Stimulated activated CD4-positive, alpha-beta T cell treated with anti-CD3 and anti-CD28 coated beads, Interleukin-1b, Interleukin-23, amount 100 ng/mL, for 1 hour (primary cell): ENCODE measurements at places on chromosomes 7 and 10.
A peak's percentile ranks its signal among the peaks of the same experiment; 100 is the strongest.

DNA sequence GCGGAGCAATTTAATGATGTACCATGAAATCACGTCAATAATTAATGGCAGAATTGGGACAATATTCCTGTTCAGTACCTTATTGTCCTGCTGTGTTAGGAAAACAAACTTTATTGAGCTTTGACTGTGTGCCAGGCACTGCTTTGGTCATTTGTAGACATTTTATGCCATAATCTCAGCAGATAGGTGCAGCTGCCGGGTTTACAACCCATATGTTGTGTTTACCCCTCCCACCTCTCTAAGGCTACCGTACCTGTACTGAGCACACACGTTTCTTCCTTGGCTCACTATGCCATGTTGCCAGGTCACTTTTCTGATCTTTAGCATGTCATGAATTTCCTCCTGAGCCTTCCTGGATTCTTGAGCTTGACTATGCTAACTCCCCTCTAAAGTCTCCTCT lies 422.2 kb downstream of the PHTF2 start:
- no peak for DNase-seq

DNA sequence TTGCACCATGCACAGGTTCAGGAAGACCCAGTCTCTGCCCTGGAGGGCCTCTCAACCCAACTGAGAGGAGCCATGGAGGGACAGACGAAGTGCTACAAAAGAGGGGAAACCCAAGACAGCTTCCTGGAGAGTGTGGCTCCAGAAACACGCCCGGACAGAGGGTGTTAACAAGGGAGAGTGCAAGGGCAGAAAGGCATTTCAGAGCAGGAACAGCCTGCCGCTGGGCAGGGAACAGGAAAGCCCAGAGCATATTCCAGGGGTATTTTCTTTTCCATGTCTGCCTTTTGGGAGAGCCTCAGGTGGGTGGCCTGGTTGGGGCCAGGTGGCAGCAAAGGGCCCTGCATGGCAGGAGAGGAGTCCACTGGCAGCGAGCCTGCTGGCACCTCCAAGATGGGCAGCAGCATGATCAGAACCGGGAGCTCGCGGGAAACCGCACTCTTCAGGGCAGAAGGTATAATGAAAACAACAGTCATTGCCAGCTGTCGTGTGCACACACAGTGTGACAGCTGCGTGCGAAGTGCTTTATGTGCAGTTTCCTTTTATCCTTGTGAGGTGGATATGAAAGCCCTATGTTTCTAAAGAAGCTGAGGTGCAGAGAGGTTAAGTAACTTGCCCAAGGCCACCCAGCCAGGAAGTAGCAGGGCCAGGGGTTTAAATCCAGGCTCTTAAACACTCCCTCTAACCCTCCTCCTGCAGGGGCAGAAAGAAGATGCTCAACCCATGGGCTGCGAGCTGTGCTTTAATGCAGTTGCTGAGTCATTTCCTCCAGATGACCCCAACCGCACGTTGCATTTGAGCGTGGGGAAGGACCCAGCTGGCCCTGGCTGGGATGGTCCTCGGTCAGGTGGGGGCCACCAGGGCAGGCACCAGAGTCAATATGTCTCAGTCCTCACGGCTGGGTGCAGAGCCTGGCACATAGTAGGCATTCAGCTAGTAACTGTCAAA lies 128.6 kb downstream of the OAT start:
- DNase-seq, result no peak

- DNase-seq, result no peak
Observed at GRCh38 chr7:126840869-126841268, 411.9 kb downstream of the GRM8 start.

- DNase-seq, result no peak
Observed at GRCh38 chr10:76868098-76868977, 769.3 kb downstream of the KCNMA1 start.

- no peak for DNase-seq
Observed at GRCh38 chr10:77201135-77202106, 436.2 kb downstream of the KCNMA1 start.

GRCh38 chr7:11457419-11457818 lies 374.6 kb downstream of the THSD7A start:
- no peak for DNase-seq

- no peak for DNase-seq
Observed at GRCh38 chr7:4787947-4788626, 12.7 kb downstream of the AP5Z1 start.

GRCh38 chr10:88886557-88886956 lies 6.5 kb downstream of the STAMBPL1 start:
- DNase-seq, result no peak

DNA sequence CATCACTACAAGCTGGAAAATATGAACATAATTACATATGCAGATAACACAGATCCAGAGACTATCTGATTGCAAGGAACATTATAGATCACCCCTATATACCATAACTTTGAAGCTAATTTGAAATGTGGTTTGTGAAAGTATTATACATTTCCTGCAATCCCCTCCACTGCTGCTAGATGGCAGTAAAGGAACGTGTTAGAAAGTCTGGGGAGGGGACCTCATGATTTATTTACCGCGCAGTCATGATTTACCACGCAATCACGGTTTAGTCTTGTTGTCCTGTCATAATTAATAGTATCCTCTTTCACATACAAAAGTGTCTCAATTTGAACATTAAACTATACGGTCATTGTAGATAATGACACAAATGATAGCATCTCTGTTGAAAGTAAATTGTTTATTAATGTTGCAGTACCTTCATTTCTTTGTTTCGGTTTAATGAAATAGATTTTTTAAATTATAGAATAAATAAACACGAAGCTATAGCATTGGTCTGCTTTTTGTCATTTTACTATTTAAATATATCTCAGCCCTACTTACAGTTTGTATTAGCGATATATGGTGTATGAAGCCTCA lies 145.3 kb upstream of the PRSS1 start:
- DNase-seq, result no peak

- no peak for DNase-seq
Observed at GRCh38 chr7:105800442-105800841, 76.0 kb downstream of the ATXN7L1 start.

- DNase-seq, result no peak
Observed at GRCh38 chr7:134724606-134725005, 54.8 kb upstream of the CALD1 start.

- DNase-seq, result no peak
Observed at GRCh38 chr10:84424731-84425167, 96.4 kb downstream of the CCSER2 start.

DNA sequence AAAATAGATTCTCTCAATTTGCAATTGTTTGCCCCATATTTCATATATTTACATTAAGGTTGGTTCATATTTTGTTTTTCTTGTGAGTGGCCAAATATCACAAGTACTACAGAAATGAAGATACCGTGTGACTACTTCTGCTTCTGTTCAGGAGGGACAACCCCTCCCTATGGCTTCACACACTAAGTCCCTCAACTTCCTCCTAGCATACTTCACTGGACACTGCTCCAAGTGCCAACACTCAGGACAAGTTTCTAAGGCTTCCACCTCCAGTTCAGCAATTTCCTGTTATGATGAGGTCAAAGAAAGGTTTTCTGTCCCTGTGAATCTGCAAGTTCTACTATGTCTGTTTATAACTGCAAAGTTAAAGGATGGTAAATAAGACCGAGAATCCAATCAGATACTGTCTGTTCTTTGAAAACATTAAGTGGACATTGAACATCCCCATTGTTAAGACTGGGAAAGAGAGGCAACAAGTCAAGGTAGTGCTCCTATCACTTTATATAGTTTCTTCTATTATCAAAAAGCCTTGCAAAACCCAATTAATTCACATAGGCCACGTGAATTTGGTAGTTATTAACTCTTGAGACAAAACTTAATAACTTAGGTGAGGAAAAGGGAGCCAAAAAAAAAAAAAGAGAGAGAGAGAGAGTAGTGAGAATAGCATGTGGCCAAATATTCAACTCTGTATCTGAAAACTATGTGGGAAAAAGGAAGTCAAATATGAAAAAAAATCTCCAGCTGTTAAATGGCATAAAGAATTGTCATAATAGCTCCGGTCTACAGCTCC lies 81.3 kb upstream of the DKK1 start:
- no peak for DNase-seq

DNA sequence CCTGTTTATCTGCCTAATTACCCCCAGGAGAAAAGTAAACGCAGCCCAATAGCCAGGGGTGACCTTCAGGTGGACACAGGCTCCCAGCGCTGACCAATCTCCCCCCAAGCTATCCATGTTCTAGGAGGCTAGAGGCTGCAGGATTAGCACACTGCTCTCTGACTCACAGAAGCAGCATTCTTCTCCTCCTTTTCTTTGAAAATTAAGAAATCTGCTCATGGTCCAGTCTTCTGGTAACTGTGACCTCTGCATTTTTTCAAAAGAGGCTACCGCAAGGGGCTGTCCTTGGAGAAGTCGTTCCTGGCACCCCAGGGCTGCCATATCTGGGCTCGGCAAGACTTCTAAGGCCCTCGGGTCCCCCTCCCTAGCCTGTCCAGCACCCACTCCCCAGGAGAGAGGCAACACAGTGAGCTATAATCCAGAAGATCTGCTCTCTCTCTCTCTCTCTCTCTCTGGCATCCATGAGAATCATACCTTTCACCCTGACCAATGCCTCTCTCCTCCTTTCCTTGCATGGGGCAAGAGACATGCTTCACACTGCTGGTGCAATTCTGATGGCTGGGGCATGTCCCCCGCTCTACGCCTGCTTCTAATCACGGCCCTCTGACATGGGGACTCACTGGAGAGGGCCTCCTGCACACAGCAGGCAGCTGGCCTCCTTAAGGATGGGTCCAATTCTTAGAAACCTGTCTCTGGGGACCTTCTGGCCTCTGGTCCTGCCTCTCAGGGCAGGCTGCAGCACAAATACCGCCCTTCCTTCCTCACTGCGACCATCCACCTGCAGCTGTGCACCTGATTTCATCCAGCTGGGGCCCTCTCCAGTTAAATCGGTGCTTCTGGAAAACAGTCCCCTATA lies 27.3 kb downstream of the ANXA11 start:
- DNase-seq, result no peak

GRCh38 chr7:27737616-27738015 lies 2.3 kb upstream of the TAX1BP1 start:
- DNase-seq, result no peak

DNA sequence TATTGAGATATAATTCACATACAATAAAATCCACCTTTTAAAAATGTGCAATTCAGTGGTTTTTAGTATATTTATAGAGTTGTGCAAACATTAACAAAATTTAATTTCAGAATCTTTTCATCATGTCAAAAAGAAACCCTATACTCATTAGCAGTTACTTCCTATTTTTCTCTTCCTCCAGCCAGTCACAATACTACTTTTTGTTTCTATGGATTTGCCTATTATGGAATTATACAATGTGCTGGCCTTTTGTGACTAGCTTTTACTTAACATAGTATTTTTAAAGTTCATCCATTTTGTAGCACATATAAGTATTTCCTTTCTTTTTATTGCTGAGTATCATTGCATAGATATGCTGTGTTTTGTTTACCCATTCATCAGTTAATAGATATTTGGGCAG lies 199.9 kb upstream of the IMMP2L start:
- no peak for DNase-seq

DNA sequence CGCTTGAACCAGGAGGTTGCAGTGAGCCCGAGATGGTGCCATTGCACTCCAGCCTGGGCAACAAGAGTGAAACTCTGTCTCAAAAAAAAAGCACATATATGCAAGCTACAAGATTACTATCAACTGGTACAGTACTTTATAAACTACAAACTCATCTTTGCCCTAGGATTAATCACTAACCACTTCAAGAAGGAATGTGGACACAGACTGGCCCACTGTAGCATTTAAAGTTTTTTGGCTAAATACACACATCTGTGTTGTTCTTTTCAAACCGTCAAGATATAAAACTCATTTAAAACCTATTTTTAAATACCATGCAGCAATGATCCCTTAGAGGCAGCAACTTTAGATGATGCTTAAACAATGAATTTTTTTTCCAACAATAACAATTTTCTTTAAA lies 205.4 kb downstream of the IMMP2L start:
- no peak for DNase-seq

DNA sequence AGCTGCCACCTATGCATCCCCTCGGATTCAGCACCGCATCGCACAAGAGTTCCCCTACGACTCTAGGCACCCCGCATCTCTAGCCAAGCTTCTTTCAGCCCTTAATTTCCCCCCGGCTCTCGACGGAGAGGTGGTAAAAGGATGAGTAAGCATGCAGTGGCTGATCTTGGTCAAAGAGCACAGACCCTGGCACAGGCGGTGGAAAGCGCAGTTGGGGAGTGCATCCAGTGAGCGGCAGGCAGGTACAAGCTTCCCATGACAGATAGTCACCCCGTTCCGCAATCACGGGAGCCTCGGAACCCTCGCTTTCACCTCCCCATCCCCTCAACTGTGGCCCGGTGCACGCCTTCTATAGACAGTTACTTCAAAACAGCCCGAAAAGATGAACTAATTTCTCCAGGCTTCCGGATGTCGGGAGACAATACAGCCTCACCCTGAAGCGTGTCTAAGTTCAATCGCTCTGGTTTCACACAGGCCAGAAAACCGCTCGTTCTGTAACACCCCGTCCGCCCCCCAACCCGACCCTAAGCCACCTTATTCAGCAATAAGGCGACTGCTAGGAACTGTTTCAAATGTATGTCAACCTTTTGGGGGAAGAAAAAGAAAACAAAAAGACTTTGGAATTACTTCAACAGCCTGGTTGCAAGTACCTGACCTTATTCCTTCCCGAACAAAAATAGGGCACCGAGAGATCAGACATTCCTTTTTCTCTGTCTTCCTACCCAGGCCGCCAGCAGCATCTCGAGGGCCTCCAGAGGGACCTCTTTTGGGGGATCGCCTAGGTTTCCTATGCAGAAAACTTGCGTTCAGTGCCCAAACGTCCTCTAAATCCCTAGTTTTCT lies 1.4 kb downstream of the RHEB start:
- DNase-seq, result peak; percentile 18

DNA sequence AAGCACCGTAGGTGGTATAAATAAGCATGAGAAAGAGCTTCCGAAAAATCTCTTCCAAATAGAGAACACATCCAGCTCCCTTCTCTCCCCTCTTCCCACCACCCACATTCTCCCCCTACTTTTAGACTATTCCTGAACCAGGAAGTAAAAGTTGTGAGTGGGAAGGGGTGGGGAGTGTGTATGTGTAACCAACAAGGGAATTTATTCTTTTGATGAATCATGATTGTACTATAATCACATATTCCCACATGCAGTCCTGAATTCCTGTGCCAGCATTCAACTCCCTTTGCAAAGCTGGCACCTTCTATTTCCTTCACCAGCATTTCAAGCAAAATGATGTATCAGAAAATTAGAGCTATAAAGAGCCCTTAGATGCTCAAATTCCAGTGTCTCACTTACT lies 230.6 kb upstream of the CHRM2 start:
- DNase-seq, result no peak

DNA sequence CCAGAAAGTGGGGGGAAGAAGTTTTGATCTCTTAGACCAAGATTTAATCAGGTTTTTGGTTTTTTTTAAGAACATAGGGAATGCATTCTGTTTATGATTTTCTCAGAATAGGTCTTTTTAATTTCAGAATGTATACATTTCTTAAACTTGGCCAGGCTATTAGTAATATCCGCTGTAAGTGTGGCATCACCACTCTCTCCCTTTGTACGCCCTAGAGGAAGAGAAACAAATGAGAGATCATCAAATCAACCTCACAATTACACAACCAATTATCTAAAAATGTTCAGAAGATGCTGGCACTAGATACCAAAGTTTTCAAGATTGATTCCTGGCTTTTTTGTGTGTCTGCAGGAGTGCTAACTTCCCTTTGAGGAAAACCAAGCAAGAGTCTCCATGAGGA lies 70.0 kb downstream of the KLF6 start:
- no peak for DNase-seq

- DNase-seq, result no peak
Observed at GRCh38 chr10:131946321-131946751, 35.4 kb downstream of the BNIP3 start.

- no peak for DNase-seq
Observed at GRCh38 chr10:131433568-131433967, 122.0 kb upstream of the TCERG1L start.
